ENCODE measurements at places on chromosomes 4 and X. TPM values are rescaled to one million over a fixed set of nuclear protein-coding genes. Genes with fewer than 3 reads are reported as not detected.

GRCh38 chr4:57774681-57775080, 664.5 kb upstream of the IGFBP7 start:
- H3K27ac ChIP-seq: no peak overlapping the region
- H3K4me1 ChIP-seq: no peaks in the 10 kb centered on the region
- no peaks in the 10 kb centered on the region for H3K27me3 ChIP-seq

DNA sequence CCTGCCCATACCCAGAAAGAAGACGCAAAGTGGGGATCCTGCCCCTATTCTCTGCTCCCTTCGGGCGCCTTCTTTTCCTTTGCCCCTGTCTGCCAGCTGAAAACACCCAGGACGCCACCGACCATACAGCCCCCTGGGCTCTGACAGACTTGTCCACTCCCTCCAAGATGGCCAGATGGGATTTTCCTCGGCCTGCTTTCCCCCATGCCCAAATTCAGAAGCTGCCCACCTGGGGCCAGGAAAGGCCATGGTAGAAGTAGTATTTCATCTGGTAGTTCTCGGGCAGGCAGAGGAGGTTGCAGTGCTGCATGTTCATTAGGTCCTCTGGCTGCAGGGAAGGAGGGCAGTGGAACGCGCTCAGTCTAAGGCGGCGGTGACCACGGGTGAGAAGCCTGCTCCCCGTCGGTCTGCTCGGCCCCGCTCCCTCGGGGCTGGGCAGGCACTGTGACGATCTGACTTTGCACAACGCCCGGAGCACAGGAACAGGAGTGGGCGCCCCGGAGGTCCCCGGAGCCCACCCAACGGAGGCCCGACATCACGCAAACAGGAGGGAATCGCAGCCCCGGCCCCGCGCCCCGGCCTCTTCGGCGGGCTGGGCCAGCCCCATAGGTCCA, 582 bp downstream of the NAA10 start:
- H3K27me3 ChIP-seq: no peaks in the 10 kb centered on the region
- H3K27ac ChIP-seq: no peak overlapping the region
- H3K36me3 ChIP-seq: no peaks in the 10 kb centered on the region
- peaks cover 7% of the 10 kb centered on the region for H3K4me1 ChIP-seq
- peak overlapping the region; percentile 90 for H3K4me3 ChIP-seq

GRCh38 chr4:175540732-175541131, 271.3 kb downstream of the GPM6A start:
- H3K4me1 ChIP-seq: peaks cover 58% of the 10 kb centered on the region
- no peak overlapping the region for H3K4me3 ChIP-seq
- peak overlapping the region; percentile 80 for H3K27ac ChIP-seq
- no peaks in the 10 kb centered on the region for H3K36me3 ChIP-seq
- no peaks in the 10 kb centered on the region for H3K27me3 ChIP-seq
- no peak for DNase-seq

DNA sequence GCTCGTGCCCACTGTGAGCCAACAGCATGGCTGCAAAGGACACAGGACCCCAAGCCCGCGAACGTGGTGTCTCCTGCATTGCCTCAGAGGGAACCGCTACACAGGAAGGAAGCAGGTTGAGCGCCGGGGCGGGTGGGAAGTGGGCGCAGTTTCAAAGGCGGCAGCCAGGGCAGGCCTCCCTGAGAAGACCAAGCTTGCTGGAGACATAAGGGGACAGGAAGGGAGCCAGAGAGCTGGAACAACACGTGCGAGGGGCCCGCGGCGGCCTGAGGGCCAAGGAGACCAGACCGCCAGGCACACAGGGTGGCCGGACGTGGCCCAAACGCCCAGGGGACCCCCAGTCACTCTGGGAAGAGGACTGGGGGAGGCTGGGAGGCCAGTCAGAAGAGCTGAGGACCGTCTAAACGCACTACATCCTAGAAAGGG, 32.0 kb downstream of the CTBP1 start:
- H3K4me3 ChIP-seq: no peak overlapping the region
- DNase-seq: no peak
- H3K27me3 ChIP-seq: no peaks in the 10 kb centered on the region
- no peaks in the 10 kb centered on the region for H3K4me1 ChIP-seq
- peaks cover 65% of the 10 kb centered on the region for H3K36me3 ChIP-seq

- H3K36me3 ChIP-seq: no peaks in the 10 kb centered on the region
- H3K27ac ChIP-seq: no peak overlapping the region
- no peak for DNase-seq
- H3K4me1 ChIP-seq: peaks cover 10% of the 10 kb centered on the region
- H3K27me3 ChIP-seq: no peaks in the 10 kb centered on the region
Measured at GRCh38 chrX:120145295-120145925, 13.0 kb upstream of the RHOXF2 start.

- DNase-seq: no peak
- no peak overlapping the region for H3K27ac ChIP-seq
- H3K4me1 ChIP-seq: no peaks in the 10 kb centered on the region
- no peaks in the 10 kb centered on the region for H3K36me3 ChIP-seq
Measured at GRCh38 chrX:97504431-97504830, 620.7 kb downstream of the RPA4 start.

- no peaks in the 10 kb centered on the region for H3K36me3 ChIP-seq
- no peak overlapping the region for H3K27ac ChIP-seq
- no peak overlapping the region for H3K4me3 ChIP-seq
- no peaks in the 10 kb centered on the region for H3K27me3 ChIP-seq
Measured at GRCh38 chrX:22268706-22269105, 4.0 kb upstream of the CBLL2 start.

DNA sequence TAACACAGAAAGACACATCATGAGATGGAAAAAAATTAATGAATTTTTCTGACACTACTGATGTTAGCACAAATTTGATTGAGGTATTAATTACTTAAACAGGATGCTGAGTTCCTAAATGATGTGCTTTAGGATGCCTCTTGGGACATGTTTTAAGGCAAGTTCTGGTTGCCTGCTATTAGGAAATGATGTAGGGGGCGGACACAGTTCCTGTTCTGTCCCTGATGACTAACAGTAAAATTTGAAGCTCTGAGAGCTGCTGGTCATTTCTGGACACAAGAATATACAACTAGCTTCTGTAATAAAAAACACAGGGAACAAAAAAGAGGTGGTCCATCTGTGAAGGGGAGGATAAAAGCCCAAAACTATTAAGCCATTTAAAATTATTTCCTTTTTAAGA, 163.2 kb upstream of the ETNPPL start:
- no peak for DNase-seq
- H3K4me3 ChIP-seq: no peak overlapping the region
- no peaks in the 10 kb centered on the region for H3K4me1 ChIP-seq

DNA sequence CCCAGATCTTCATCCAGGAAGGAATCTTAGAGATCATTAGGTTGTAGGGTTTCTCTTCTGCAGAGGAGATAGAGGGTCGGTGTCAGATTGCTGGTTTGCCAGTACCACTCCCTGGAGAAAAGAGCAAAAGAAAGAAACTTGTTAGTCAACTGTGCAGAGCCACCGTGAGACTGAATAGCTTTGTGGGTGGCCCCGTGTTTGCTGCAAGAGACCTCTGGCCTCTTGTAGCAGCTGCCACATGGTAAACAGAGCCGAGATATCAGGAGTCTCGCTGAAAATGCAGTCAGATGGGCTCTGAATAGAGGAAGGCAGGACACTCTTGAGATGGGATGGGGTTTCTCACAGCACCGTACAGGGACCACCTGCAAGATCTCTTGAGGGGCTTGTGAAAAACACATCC, 149.7 kb downstream of the PTTG2 start:
- peaks cover 7% of the 10 kb centered on the region for H3K36me3 ChIP-seq
- no peaks in the 10 kb centered on the region for H3K27me3 ChIP-seq
- H3K4me3 ChIP-seq: no peak overlapping the region
- peaks cover 4% of the 10 kb centered on the region for H3K4me1 ChIP-seq

MAMLD1 gene
- 0.89 TPM for total RNA-seq

GRCh38 chr4:13543839-13544605, at the start of gene NKX3-2:
Gene NKX3-2, minus strand, starts transcription at chr4:13544508. Its CDS starts 94 bp downstream, at chr4:13544414.
- H3K4me1 ChIP-seq: peaks cover 60% of the 10 kb centered on the region
- H3K36me3 ChIP-seq: no peaks in the 10 kb centered on the region
- H3K27ac ChIP-seq: no peak within 1 kb of the TSS
- peak within 1 kb of the TSS; percentile 59 for H3K4me3 ChIP-seq

SLIT2 gene
- total RNA-seq: 1.8 TPM

All from liver (tissue), 10 donors.